Esophagus muscularis mucosa (tissue), 4 donors: ENCODE measurements at places on chromosomes 7 and 10.

DNA sequence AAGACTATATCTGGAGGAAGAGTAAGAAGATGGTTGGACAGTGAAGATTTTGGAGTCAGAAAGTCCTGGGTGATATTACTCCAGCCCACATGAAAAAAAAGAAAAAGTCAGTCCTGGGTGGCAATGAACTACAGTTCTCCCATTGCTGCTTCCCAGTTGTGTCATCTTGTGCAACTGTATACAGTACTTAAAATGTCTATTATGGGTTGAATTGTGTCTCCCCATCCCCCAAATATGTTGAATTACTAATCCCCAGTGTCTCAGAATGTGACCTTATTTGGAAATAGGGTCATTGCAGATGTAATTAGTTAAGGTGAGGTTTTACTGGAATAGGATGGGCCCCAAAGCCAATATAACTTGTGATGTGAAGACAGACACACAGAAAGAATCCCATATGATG, 15.6 kb downstream of the SEC23IP start:
- no peak for DNase-seq

- DNase-seq, result peak; percentile 68
These were observed 376.2 kb upstream of the MGMT start for GRCh38 chr10:129090618-129091366.

DNA sequence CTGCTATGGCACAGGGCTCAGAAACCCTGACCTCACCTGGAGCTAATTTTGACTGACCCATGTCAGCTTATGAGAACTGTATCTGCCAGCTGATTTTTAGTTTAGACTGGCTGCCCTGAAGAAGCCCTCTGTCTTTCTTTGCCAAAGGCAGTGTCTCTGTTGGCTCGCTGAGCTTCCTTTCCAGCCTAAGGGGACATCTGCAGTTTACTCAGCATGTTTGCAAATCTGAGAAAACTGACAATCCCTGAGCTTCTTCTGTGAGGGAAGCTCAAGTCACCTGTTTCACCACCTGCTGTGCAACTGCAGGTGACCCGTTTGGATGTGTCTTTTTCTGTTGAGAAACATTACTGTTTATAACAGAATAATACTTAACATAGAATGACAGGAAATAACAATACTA, 46.0 kb downstream of the PRKAR2B start:
- DNase-seq, result no peak

GRCh38 chr7:135690566-135690965, 28.3 kb downstream of the STMP1 start:
- no peak for DNase-seq

- peak; percentile 55 for DNase-seq
These were observed 294.9 kb downstream of the GLRX3 start for GRCh38 chr10:130430852-130431704.

GRCh38 chr7:128985660-128986059, 47.9 kb downstream of the IRF5 start:
- DNase-seq, result no peak

DNA sequence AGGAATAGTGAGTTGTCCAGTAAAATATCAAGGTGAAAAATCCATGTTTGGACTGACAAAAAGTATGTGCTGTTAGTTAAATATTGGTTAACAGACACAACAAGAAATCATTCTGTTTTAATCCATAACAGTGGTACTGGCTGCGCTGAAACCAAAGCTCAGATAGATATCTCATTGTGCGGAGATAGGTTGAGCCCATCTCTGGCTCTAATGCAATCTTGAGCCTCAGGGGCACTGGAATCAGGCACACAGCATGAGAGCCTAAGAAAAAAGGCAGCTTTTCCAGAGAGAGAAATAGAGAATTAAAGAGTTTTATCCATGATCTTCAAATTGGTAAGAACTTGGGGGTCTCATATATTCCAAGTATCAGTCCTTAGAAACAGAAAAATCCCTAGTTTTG, 373.7 kb downstream of the HPSE2 start:
- no peak for DNase-seq

DNA sequence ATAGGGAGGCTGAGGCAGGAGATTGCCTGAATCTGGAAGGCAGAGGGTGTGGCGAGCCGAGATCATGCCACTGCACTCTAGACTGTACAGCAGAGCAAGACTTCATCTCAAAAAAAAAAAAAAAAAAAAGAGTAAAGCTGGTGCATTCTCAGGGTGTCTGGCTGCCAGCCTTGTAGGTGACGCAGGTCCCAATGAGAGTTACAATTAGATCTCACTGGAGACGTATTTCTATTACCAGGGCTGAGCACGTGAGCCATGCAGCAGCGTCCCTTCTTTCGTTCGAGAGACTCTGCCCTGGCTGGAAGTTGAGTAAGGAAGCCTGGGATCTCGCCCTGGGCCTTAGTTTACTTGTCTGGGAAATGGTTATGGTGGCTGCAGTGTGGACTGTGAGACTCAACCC, 22.4 kb upstream of the ZMIZ1 start:
- DNase-seq, result no peak

- no peak for DNase-seq
These were observed 195.1 kb upstream of the AUTS2 start for GRCh38 chr7:69403169-69403568.
